ENCODE measurements at places on chromosomes 5 and 9. TPM values are rescaled to one million over a fixed set of nuclear protein-coding genes. Genes with fewer than 3 reads are reported as not detected.

- DNase-seq, result peak; percentile 47
Observed at GRCh38 chr5:175813943-175814630, 57.3 kb upstream of the CPLX2 start.

GRCh38 chr9:120480707-120481106 lies 99.3 kb downstream of the CDK5RAP2 start:
- no peak for DNase-seq

The SLC4A9 gene
- 0.04 TPM for total RNA-seq

The DNAH5 gene
- 0.71 TPM for total RNA-seq

DNA sequence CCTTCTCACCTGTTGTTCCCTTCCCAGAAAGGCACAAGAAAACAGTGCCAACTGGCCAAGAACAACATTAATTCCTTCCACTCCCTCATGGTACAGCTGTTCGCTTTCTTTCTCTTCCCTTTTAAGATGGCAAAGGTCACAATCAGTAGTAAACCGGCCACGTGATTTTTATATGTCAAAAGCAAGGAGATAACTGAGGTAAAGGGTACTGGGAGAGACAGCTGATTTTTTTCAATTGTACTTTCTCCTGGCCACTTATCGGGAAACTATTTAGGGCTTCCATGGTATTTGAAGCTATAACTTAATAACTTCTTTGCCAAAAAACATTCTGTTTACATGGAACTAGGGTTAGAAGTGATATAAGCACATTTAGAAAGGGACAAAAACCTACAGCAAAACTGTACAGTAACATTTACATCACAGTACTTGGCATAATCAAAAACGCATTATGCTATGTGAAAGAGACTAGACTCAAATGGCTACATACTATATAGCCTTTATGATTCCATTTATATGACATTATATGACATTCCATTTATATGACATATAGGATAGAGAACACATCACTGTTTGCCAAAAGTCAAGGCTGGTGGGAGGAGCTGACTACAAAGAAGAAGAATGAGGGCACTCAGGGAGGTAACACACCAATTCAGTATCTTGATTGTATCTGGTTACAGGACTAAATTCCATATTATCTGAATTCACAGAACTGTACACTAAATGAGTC lies 24.8 kb downstream of the PLPP1 start:
- DNase-seq, result no peak

DNA sequence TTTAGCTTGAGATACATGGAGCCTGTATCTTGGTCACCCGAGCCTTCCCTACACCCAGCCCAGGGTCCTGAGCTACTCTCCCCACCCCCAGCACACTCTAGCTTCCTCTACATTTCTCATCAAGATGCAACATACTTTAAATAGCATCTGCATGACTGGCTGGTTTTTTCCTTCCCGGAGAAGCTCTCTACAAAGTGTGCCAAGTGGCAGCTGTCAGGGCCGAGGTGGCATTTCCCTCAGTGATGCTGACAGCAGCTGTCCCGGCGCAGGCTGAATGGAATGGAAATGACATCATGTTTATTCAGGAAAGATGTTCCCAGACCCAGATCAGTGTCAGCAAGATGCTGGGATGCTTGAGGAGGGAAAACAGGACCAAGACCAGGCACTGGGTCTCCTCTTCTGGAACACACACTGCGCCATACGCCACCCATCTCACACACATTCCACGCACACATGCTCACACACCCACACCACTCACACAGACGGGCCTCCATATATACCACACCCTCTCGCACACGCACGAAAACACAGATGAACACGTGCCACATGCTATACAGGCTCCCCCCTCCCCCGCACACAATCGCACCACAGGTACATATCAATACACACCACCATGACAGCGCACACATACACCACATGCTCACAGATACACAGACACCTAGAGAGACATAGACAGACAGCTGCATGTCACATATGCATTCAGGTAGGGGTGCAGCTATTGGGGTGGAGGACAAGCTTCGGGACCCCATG lies 67.8 kb downstream of the LHX2 start:
- DNase-seq, result peak; percentile 37

Measured in foreskin keratinocyte (primary cell).